NCI-H2081 (cell line): ENCODE measurements at places on chromosomes 6 and 20.

DNA sequence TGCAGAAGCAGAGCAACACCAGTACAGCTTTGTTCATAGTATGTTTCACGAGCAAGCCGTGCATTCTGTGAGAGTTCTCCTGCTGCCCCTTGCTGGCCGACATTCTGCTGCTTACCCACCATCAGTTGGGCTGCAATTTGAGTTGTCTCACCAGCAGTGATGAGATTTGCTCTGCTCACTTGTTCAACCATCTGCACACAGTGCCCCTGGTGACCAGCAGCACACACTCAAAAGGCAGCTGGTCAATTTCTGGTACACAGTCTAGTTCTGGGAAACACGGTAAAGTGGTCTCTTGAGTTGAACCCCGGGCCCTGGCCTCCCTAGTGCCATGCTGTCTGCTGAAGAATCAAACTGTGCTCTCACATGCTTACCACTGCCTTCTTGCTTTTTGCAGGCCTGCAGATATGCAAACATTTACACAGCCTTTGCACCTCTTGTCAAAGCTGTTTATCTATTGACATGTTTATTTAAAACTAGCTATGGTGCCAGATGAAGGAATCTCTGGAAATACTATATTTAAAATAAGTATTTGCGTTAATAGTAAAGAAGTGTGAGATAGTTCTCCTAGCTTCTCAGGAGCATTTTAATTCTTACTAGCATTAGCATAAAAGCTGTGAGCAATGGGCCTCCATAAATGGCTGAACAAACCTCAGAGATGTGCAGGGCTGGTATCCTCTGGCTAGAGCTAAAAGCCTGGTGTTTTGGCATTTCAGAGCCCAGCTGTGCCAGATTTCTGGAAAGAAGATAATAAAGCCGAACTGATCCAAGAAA lies 234.3 kb downstream of the ARHGAP18 start:
- no peak for DNase-seq

DNA sequence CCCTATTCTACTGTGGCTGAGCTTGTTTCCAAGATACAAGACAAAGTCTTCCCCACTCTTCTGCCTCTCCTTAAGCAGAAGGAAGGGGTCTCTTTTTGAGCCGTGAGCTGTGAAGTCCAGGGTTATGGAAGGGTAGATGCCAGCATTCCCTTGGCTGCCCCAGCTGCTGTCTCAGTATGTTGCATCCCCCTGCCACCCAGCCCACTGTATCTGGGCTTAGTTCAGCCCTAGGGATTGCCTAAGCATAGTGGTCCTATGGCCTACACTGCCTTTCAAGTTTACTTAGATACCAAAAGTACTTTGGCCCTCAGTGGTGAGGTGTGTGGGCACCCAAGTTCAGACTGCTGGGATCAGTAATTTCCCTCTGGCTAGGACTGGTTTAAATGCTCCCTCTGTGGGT lies 421.9 kb upstream of the KHDRBS2 start:
- DNase-seq, result no peak

DNA sequence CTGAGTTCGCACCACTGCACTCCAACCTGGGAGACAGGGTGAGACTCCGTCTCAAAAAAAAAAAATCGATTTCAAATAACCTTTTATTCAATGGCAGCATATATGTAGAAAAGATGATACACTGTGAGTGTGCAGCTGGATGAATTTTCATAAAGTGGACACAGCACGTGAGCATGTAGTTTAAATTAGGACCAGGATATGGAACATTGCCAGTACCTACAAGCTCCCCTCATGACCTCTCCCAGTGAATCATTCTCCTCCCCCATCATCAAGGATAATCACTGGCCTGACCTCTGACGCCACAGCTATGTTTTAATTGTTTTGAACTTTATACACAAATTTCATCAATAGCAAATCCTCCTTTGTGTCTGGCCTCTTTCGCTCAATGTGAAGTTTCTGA lies 53.8 kb upstream of the HDAC2 start:
- no peak for DNase-seq

- DNase-seq, result no peak
Observed at GRCh38 chr6:45655745-45656476, 278.2 kb upstream of the SUPT3H start.

DNA sequence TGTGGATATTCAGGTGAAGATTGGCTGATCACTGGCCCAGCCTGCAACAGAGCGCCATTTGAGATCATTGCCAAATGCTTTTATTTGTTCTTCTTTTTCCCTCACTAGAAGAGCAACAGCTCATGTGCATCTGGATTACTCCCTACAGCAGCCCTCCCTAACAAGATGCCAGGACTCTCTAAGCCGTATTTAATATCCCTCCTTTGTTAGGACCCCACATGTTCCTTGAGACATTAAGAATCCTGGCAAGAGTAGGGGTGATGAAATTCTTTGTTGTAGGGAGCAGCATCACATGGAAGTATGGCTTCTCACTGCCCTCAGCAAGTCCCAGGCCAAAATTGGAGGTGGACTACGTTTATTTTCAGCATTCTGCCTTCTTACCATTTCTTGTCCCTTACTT lies 167.8 kb downstream of the PAX1 start:
- DNase-seq, result no peak

GRCh38 chr6:45610832-45611231 lies 233.1 kb upstream of the SUPT3H start:
- DNase-seq, result no peak

DNA sequence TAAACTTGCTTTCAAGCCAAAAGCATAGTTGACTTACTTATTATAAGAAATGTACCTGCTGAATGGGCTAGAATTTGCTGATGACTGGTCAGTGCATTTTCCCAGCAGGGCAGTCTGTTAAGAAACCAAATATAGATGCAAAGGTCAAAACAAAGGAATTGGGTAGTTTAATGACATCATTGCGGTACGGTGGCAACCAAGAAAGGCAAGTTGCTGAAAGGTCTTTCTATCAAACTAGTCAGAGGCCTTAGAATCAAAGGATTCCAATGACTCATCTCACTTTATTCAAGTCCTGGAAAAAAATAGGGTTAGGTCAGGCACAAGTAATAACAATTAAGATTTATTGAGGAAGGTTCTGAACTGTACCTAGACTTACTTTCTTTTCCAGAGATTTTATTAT lies 76.4 kb downstream of the KIZ start:
- DNase-seq, result no peak

DNA sequence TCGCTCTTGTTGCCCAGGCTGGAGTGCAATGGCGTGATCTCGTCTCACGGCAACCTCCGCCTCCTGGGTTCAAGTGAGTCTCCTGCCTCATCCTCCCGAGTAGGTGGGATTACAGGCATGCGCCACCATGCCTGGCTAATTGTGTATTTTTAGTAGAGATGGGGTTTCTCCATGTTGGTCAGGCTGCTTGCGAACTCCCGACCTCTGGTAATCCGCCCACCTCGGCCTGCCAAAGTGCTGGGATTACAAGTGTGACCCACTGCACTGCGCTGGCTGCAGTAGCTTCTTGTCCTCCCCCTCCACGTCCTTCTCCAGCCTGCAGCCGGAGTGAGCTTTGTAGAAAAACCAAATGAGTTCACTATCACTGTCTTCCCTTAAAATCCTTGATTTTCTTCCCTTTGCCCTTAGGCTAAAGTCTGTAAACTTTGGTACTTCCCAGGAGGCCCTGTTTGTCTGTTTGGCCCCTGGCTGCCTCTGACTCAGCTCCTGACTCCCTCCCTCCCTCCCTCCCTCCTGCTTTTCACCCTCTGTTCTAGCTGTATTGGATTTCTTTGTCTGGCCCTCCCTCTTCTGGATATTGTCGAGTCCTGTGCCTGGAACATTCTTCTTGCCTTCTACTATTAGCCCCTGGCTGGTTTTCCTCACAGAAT lies 12.9 kb downstream of the PARD6B start:
- DNase-seq, result no peak

DNA sequence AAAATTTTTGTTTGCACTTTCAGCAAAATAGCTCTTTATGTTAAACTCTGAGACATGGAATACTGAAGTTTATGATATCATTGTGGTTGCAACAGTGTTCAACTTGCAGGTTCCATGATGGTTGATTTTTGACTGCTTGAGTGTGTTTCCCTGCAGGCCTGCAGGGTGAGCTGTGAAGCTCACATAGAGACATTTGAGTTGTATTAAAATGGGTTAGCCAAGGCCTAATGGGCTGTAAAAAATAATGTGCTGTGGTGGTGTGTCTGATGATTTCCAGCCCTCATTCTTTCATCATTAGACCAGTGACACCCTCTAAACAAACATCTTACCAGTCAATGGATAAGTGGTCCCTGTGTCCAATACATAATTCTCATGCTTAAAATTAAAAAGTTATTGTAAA lies 321.4 kb downstream of the FARS2 start:
- no peak for DNase-seq

GRCh38 chr6:108796875-108797274 lies 51.3 kb upstream of the ARMC2 start:
- no peak for DNase-seq

- no peak for DNase-seq
Observed at GRCh38 chr6:88246654-88247053, 80.5 kb upstream of the CNR1 start.

- no peak for DNase-seq
Observed at GRCh38 chr6:6469074-6469473, 119.4 kb upstream of the LY86 start.

DNA sequence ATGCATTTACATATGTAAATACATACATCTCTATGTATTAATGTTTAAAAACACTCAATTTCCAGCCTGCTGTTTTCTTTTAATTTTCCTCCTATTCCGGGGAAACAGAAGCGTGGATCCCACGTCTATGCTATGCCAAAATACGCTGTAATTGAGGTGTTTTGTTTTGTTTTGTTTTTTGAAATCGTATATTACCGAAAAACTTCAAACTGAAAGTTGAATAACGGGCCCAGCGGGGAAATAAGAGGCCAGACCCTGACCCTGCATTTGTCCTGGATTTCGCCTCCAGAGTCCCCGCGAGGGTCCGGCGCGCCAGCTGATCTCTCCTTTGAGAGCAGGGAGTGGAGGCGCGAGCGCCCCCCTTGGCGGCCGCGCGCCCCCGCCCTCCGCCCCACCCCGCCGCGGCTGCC lies 355 bp upstream of the BMP2 start:
- no peak for DNase-seq

GRCh38 chr20:23397961-23398360 lies 23.3 kb downstream of the NAPB start:
- no peak for DNase-seq

GRCh38 chr20:4885877-4886276 lies 115.4 kb downstream of the SLC23A2 start:
- DNase-seq, result no peak

- DNase-seq, result no peak
Observed at GRCh38 chr6:87540539-87540938, 49.2 kb downstream of the RARS2 start.

- DNase-seq, result no peak
Observed at GRCh38 chr6:34146021-34146782, at the start of gene GRM4. TSS of gene GRM4 (minus strand) at chr6:34146087. CDS start at chr6:34133496, 12,591 bp downstream.

- DNase-seq, result no peak
Observed at GRCh38 chr6:118203545-118203944, 296.5 kb downstream of the SLC35F1 start.

DNA sequence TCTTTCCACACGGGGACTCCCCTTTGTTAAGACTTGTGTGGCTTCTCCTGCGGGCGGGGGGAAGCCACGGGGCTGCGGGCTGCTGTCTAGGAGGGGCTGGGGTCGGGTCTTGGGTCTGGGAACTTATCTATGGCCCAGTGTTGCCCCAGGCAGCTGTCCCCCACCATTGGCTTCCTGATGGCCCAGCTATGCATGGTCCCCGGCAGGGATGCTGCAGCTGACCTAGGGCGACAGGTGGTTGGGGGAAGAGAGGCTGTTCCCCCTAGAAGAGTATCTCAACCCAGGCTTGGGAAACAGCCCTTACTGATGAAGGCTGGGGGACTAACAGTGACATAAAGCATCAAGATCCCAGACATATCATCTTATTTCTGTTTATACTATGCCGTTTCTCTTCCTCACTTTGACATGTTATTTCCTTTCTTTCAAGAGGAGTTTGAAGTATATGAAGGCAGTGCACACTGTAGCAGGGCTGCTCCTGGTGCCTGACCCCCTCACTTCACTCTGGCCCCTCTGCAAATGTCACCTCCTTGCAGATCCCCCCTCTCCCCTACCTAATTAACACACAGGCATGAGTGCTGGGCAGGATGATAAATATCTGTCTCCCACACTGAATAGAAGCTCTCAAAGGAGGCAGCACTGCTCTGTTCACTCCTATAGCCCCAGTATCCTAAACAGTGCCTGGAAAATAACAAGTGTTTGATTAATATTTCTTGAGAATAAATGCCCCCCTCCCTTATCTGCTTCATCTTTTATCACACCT lies 87.0 kb downstream of the HIVEP2 start:
- DNase-seq, result no peak

DNA sequence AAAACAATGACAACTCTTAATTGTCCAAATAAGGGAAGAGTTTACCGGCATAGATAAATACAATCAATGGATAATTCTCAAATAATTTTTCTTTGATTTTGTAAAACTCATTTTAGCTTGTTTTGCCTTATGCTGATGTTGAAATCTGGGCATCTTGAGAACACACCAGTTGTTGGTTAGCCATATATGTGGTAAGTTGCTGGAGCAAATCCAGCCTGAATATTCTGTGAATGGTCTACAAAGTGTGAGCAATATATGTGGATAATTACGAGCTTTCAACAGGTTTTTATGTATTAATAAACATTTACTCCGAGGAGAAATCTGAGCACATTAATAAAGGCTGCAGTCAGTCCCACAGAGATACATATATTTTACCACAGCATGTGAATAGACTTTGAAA lies 423.6 kb downstream of the BCKDHB start:
- DNase-seq, result no peak

DNA sequence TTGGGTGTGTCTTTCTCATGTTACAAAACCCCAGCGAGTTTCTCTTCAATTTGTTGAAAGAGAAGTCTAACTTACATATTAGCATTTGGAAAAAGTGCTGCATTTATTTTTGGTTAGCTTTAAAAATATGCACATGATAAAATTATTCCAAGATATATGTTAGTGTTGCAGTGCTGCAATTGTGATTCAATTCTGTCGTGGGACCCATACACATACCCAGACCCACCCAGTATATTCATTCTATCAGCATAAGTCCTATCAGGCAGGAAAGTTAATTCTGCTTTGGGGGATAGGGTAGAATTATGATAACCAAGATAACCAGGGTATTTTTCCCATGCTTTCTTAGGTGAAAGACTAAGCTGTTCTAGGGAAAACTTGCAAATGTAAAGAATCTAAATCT lies 313.5 kb downstream of the EPHA7 start:
- no peak for DNase-seq

- peak; percentile 42 for DNase-seq
Observed at GRCh38 chr6:21039926-21040325, 505.7 kb downstream of the CDKAL1 start.
